ENCODE measurements at places on chromosomes 7 and 10. TPM values are rescaled to one million over a fixed set of nuclear protein-coding genes. Genes with fewer than 3 reads are reported as not detected.
A peak's percentile ranks its signal among the peaks of the same experiment; 100 is the strongest.

GRCh38 chr7:78279032-78279431, 480.5 kb downstream of the PHTF2 start:
- DNase-seq: no peak

Gene CREB5
- 0.23 TPM for total RNA-seq

GRCh38 chr7:101420436-101420835, 57.8 kb downstream of the COL26A1 start:
- DNase-seq: no peak

DNA sequence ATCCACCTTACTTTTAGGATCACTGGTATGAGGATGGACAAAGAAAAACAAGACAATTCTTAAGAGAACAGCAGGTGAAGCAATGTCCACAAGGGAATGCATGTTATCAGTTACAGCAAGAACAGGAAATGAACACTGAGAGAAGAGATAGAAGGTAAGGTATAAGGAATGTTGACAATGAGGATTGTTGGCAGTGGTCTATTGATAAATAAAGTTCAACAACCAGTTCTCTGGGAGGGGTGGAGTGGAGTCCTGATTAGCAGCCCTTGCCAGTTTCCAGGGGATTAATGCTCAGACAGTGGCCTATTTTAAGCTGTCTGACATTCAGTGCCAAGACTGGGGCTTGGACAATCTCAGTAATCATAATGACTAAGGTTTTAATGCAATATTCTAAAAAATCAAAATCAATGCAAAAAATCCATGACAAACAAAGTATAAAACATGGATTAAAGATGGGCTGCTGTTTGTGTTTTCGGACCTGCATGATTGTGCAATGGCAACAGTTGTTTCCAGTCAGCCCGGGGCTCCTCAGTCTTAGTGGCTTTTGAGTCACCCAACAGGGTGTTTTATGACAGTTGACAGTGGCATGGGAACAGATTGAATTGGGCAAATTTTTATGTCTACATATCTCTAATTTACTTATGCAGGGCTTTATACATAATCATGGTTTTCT, 13.8 kb upstream of the AKR1B1 start:
- no peak for DNase-seq

GRCh38 chr7:332646-333392, 42.8 kb downstream of the FOXL3 start:
- DNase-seq: peak; percentile 81

Gene EN2
- total RNA-seq: not detected

- DNase-seq: no peak
Measured at GRCh38 chr10:98610836-98611235, 164.1 kb upstream of the HPS1 start.

Gene LIPJ
- not detected for total RNA-seq

DNA sequence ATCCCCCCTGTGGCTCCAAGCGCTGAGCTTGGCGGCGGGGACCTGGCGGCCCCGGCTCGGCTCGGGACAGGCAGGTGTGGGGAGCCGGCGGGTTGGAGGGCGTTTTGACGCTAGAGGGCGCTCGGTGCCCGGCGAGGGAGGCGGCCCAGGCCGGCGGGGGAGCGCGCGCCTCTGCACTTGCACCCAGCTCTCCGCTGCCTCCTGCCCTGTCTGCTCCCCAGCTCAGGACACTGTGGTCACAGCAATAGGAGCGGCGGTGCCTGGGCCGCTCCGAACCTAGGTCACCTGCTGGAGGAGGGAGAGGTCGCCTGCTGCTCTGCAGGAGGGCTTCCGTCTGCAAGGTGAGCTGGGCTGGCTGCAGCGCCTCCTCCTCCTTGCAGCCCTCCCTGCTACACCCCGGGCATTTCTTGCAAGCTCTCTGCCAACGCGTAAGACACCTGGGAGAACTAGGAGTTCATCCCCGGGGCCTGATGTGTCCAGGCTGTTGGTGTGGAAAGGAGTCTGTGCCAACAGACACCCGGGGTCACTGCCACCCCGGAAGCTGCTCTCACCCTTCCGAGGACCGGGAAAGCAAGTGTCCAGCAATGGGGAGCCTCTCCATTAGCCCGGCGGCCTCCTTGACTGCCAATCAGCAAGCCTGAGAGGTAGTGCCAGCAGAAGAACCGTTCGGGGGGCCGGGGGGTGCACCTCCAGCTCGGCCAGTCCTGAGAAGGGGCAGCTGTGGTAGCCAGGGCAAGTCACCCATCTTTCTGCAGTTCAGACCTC, 620.4 kb downstream of the GALNT17 start:
- DNase-seq: no peak

GRCh38 chr10:48910548-48910947, 29.1 kb downstream of the LRRC18 start:
- no peak for DNase-seq

Gene TSPAN33
- 6.0 TPM for total RNA-seq

DNA sequence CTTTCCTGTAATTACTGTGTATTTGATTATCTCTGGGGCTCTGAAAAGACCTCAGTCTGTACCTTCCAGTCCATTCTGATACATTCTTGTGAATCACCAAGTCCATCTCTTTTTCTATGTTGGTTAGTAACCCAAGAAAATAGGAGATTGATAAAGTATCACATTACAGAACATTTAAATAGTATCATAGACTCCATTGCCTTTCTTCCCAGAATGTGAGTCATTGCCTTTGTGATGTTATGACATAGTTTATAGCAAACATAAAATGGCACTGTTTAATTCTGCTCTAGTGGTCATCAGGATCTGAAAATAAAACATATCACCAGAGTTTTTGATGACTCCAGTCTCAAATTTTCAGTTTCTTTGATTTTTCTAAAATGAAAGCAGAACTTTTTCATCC, 78.4 kb downstream of the NRG3 start:
- no peak for DNase-seq

DNA sequence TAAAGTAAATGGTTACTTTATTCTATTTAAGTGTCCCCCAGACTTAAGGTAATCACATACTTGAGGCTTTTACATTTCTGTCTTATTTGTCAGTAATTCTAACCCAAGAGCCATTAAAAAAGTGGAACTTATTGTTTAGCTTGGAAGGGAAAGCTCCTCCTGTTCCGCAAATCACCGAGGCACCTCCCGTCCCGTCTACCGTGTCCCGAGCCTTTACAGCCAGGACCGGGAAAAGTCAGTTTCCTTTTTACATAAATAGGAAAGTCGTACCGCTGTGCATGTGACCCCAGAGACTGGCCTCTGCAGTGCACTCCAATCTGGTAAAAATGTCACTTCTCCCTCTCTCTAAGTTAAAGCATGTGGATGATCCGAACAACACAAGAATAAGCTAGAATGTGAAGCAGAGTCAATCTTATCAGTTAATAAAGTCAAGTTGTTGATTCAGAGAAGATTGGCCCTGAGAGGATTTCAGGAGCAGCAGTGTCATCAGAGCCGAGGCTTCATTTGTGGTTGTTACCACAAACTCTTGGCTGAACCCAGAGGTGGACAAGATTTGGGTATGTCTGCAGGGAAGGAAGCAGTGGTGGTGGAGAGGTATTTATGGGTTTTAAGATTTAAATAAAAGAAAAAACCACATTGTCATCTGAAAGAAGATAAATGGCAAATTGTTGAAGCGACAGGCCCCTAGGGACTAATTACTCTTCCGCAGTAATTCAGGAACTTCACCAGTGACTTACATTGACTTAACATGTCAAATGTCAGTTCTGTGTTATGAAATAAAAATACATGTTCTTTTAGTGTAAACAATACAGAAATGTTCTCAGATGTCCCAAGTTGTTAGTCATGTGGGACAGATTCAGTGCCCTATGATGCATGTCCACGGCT, 316.6 kb upstream of the ZNF32 start:
- no peak for DNase-seq

- DNase-seq: no peak
Measured at GRCh38 chr7:151899513-151900360, 22.8 kb upstream of the PRKAG2 start.

DNA sequence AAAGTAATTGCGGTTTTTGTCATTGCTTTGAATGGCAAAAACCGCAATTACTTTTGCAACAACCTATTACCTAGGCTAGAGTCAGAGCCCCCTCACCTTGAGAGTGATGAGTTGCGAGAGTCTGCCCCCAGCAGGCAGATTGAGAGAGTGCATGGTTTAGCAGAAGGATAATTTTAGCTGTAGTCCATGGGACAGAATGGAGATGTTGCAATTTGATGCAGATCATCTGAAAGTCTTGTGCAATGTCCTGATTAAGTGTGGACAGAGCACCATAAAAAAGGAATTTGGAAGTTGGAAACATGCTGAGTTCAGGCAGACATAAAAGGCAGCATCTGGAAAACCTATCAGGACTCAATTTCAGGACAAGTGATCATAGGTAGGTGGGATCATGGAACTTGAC, 48.7 kb downstream of the GPR141 start:
- peak; percentile 14 for DNase-seq

DNA sequence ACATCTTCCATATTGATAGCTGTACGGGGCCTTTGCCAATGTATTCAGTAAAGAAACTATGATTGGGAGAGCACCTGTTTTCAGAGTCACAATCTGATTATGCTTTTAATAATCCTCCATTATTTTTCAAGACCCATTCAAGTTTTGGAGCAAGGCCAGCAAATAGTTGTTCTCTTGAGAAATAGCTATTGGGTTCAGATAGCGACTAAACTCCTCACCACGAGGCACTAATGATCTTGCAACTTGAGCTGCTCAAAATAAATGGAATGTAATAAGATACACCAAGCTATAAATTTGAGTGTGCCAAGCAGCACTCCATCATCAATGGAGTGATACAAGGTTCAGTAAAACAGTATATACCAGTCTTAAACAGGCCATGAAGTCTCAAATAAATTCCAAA, 7.4 kb upstream of the MALRD1 start:
- DNase-seq: no peak

Gene PTF1A
- total RNA-seq: not detected

Gene CALD1
- 1.8 TPM for total RNA-seq

Gene ITPRID1
- total RNA-seq: not detected

GRCh38 chr10:27407271-27407670, 96.8 kb upstream of the RAB18 start:
- no peak for DNase-seq

GRCh38 chr7:2278026-2278425, 36.0 kb downstream of the NUDT1 start:
- no peak for DNase-seq

Gene EPHA1
- 23.8 TPM for total RNA-seq

DNA sequence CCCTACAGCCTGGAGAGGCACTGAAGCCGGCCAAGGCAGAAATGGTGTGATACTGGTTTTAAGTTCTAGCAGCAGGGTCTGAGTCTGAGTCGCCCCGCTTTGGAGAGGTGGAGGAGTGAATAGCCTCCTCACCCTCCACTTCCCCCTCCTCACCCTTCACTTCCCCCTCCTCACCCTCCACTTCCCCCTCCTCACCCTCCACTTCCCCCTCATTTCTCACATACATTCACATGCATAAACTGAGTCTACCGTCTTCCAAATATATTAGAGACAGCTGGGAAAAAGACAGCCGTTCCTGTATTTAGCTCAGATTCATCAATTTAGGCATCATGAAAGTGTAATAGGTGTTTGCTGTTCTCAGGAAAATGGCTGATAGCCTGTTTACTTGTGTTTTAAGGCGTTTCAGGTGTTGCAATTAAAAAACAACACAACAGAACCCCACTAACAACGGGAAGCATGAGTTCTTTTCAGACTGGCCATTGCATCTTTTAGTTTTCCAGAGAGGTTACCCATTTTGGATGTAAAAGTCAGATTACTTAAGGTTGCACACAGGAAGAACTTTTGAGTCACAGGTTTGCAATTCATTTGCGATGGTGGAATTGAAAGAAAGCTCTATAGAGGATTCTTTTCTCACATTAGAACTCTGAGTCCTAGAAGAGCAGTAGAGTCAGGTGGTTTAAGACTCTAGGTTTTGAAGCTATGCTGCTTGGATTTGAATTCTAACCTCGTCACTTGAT, 861 bp downstream of the NRBF2 start:
- DNase-seq: no peak

Gene CCAR1
- 73.6 TPM for total RNA-seq

GRCh38 chr10:113455947-113456346, 96.9 kb upstream of the HABP2 start:
- no peak for DNase-seq

Gene CXCL12
- 0.58 TPM for total RNA-seq

- DNase-seq: no peak
Measured at GRCh38 chr7:1287752-1288201, 55.1 kb downstream of the UNCX start.
